ENCODE measurements at places on chromosomes 12 and 14. TPM values are rescaled to one million over a fixed set of nuclear protein-coding genes. Genes with fewer than 3 reads are reported as not detected.

- no peaks in the 10 kb centered on the region for H3K36me3 ChIP-seq
- no peak overlapping the region for H3K27ac ChIP-seq
- DNase-seq: no peak
- H3K27me3 ChIP-seq: no peaks in the 10 kb centered on the region
- H3K4me3 ChIP-seq: no peak overlapping the region
These were observed 824.5 kb downstream of the AACS start for GRCh38 chr12:125889742-125890141.

GRCh38 chr12:104536841-104537240 is 80.1 kb downstream of the CHST11 start:
- peaks cover 3% of the 10 kb centered on the region for H3K36me3 ChIP-seq
- H3K27ac ChIP-seq: no peak overlapping the region
- H3K4me3 ChIP-seq: no peak overlapping the region
- no peak for DNase-seq
- peaks cover 40% of the 10 kb centered on the region for H3K4me1 ChIP-seq
- no peaks in the 10 kb centered on the region for H3K27me3 ChIP-seq

Gene FMNL3
- total RNA-seq: 21.1 TPM

DNA sequence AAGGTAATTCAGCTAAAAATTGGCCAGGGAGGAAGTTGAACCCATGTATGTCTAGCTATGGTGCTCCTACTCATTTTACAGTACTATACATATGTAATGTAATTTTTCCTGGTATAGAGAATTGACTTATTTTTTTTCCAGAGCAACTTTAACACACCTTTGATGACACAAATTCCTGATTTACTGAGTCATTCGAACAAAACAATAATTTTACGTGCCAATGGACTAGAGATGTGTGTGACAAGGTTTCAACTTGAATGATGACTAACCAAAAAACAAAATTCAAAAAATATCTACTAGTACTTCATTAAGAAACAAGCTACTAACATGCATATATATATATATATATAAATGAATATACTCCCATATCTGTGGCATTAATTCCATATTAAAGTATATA is 180.5 kb downstream of the KITLG start:
- H3K4me3 ChIP-seq: no peak overlapping the region
- H3K27me3 ChIP-seq: no peaks in the 10 kb centered on the region
- DNase-seq: no peak
- no peak overlapping the region for H3K27ac ChIP-seq
- H3K36me3 ChIP-seq: no peaks in the 10 kb centered on the region

Measured in type B pancreatic cell (in vitro differentiated cells).